ENCODE measurements at places on chromosomes 13 and 19. TPM values are rescaled to one million over a fixed set of nuclear protein-coding genes. Genes with fewer than 3 reads are reported as not detected.

The CEACAM4 gene
- 1.8 TPM for total RNA-seq

The ZNF841 gene
- total RNA-seq: 33.8 TPM

The DUS3L gene
- total RNA-seq: 25.6 TPM

The ZNF726 gene
- total RNA-seq: 1.7 TPM

The CEACAM21 gene
- total RNA-seq: 1.6 TPM

The EIF3K gene
- 171 TPM for total RNA-seq

The GPR183 gene
- 18.7 TPM for total RNA-seq

The ELSPBP1 gene
- not detected for total RNA-seq

The DCT gene
- 0.54 TPM for total RNA-seq

The DCLK1 gene
- total RNA-seq: 47.4 TPM

The KLK1 gene
- total RNA-seq: 0.81 TPM

The ETV2 gene
- 0.62 TPM for total RNA-seq

The WDR87 gene
- total RNA-seq: not detected

The LILRB5 gene
- total RNA-seq: 48.7 TPM

The SERPINE3 gene
- not detected for total RNA-seq

The C5AR2 gene
- 13.6 TPM for total RNA-seq

The LGALS4 gene
- total RNA-seq: 2.9 TPM

The PRR20C gene
- total RNA-seq: not detected

The LMO7 gene
- total RNA-seq: 56.4 TPM

The SHISA2 gene
- 0.19 TPM for total RNA-seq

The FBXO27 gene
- 5.0 TPM for total RNA-seq

The LILRB4 gene
- total RNA-seq: 15.1 TPM

The PSG2 gene
- total RNA-seq: not detected
